Activated CD4-positive, alpha-beta T cell treated with anti-CD3 and anti-CD28 coated beads for 36 hours (primary cell): ENCODE measurements at places on chromosomes 6 and 20.

- peaks cover 73% of the 10 kb centered on the region for H3K4me1 ChIP-seq
- H3K27me3 ChIP-seq = peaks cover 3% of the 10 kb centered on the region
- H3K36me3 ChIP-seq = peaks cover 5% of the 10 kb centered on the region
- H3K4me3 ChIP-seq = no peak overlapping the region
Measured at GRCh38 chr6:137705160-137706082, 161.6 kb upstream of the TNFAIP3 start.

GRCh38 chr20:63029358-63030121 lies 22.8 kb upstream of the BHLHE23 start:
- peaks cover 19% of the 10 kb centered on the region for H3K4me1 ChIP-seq
- H3K36me3 ChIP-seq = no peaks in the 10 kb centered on the region
- peaks cover 17% of the 10 kb centered on the region for H3K27me3 ChIP-seq
- H3K4me3 ChIP-seq = no peak overlapping the region
- H3K27ac ChIP-seq = no peak overlapping the region

GRCh38 chr6:159890792-159891191 lies at the start of gene MAS1:
TSS of gene MAS1 (plus strand) at chr6:159890988. CDS start at chr6:159906956, 15,968 bp downstream.
- no peak within 1 kb of the TSS for H3K27ac ChIP-seq
- no peak within 1 kb of the TSS for H3K4me3 ChIP-seq
- DNase-seq = no peak
- no peaks in the 10 kb centered on the region for H3K4me1 ChIP-seq
- no peaks in the 10 kb centered on the region for H3K36me3 ChIP-seq
- peaks cover 32% of the 10 kb centered on the region for H3K27me3 ChIP-seq

GRCh38 chr6:39093149-39093708 lies 21.8 kb downstream of the SAYSD1 start:
- no peak overlapping the region for H3K4me3 ChIP-seq
- H3K27ac ChIP-seq = no peak overlapping the region
- H3K4me1 ChIP-seq = no peaks in the 10 kb centered on the region
- no peak for DNase-seq
- H3K36me3 ChIP-seq = no peaks in the 10 kb centered on the region

GRCh38 chr6:23910420-23910819 lies 215.6 kb upstream of the NRSN1 start:
- DNase-seq = no peak
- peaks cover 2% of the 10 kb centered on the region for H3K27me3 ChIP-seq
- no peak overlapping the region for H3K27ac ChIP-seq
- H3K4me1 ChIP-seq = no peaks in the 10 kb centered on the region
- no peak overlapping the region for H3K4me3 ChIP-seq

DNA sequence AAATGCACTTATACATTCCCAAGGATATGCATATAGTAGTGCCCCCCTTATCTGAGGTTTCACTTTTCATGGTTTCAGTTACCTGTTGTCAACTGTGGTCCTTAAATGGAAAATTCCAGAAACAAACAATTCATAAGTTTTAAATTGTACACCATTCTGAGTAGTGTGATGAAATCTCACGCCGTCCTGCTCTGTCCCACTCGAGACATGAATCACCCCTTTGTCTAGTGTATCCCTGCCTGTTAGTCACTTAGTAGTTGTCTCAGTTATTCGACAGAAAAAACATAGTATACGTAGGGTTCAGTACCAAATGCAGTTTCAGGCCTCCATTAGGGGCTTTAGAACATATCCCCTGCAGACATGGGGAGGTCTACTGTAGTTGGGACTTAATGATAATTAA lies 57.0 kb downstream of the MAP1LC3A start:
- H3K36me3 ChIP-seq = peaks cover 52% of the 10 kb centered on the region
- no peak for DNase-seq
- no peaks in the 10 kb centered on the region for H3K4me1 ChIP-seq

DNA sequence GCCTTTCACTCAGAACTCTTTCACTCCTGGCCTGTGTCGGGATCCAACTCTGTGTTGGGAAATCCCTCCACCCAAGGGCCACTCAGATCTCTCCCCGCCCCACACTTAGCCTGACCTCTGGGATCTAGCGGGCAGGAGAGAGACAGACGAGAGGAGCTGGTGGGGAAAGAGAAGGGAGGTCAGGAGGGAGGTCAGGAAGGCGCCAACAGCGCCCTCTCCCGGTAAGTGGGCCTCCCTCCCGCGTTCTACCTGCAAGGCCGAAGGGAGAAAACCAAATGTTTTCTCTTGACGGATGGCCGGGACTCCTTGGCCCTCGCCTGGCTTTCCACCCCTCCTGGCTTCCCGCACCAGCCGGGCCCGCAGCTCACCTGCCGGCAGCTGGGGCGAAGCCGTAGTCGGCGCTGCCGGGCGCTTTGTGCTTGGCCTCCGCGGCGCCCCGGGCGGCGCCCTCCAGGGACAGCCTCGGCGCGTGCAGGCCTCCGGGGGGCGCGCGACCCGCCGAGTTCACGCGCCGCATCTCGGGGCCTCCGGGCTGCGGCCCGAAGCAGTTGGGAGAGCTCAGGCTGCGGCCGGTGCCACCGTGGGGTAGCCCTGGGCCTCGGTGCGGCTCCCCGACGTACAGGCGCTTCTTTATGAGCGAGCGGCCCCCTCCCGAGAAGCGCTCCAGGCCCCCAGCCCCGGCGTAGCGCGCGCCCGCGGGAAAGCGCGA lies 38.2 kb downstream of the C6orf132 start:
- peaks cover 2% of the 10 kb centered on the region for H3K27me3 ChIP-seq
- H3K4me3 ChIP-seq = peak overlapping the region; percentile 61

DNA sequence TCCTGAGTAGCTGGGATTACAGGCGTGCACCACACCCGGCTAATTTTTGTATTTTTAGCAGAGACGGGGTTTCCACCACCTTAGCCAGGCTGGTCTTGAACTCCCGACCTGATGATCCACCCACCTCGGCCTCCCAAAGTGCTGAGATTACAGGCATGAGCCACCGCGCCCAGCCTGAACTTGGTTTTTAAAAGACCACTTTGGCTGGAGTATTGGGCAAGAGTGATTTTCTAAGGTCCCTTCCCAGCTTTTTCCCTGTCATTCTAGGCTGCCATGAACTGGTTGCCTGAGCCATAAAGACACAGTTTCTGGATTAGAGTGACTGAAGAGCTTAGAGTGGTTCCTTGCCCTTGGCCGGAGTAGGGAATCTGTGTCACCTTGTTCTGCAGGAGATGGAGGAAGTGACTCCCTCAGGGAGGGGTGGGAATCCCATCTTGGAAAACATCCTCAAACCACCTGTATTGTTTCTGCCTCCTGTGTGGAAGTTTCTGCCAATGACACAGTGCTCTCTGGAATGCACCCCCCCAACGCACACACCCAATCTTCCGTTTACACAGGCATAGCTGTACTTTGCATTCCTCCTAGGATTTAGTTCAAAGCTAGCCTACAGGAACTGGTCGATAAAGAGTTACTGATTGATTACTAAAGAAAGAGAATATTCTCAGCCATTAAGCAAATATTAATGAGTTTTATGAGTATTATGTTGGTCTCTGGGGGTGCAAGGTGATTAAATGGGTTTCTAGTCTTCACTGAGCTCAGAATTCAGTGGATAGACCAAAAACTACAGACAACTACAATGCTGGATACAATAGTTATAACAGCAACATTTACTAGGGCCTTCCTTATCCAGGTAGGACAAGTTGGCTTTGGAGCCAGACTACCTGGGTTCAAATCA lies 18.2 kb downstream of the BCL2L1 start:
- H3K36me3 ChIP-seq = peaks cover 75% of the 10 kb centered on the region
- H3K4me3 ChIP-seq = no peak overlapping the region
- no peak for DNase-seq
- H3K27me3 ChIP-seq = no peaks in the 10 kb centered on the region
- peaks cover 59% of the 10 kb centered on the region for H3K4me1 ChIP-seq

DNA sequence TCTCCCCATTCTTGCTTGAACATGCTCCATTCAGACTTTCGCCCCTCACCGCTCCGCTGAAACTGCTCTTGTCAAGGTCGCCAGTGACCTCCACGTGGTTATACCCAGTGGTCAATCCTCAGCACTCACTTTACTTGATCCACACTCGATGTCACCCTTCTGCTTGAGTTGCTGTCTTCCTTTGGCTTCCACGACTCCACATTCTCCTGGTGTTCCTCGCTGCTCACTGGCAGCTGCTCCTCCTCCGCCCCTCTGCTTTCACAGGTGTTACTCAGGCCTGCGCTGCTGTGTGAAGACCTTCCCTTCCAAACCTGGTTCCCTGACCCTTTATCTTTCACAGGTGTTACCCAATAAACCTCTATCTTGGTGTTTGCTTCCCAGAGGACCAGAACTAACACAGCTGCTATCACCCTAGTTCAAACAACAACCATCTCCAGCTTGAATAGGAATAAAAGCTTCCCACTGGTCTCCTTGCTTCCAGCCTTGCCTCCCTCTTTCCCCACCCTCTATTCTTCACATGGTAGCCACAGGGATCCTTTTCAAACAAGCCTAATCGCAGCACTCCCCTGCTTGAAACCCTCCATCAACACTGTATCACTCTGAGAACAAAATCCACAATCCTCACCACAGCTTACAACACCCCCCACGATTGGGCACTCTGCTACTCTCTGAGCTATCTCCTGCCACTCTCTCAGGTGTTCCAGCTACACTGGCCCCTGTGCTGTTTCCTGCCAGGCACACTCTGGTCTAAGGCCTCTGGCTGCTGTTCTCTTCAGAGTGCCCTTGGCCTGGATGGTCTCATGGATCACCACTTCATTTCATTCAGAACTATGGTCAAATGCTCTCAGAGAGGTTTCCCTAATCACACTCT lies 10.7 kb downstream of the PPIL1 start:
- H3K27me3 ChIP-seq = no peaks in the 10 kb centered on the region
- DNase-seq = no peak
- H3K27ac ChIP-seq = peak overlapping the region; percentile 21

DNA sequence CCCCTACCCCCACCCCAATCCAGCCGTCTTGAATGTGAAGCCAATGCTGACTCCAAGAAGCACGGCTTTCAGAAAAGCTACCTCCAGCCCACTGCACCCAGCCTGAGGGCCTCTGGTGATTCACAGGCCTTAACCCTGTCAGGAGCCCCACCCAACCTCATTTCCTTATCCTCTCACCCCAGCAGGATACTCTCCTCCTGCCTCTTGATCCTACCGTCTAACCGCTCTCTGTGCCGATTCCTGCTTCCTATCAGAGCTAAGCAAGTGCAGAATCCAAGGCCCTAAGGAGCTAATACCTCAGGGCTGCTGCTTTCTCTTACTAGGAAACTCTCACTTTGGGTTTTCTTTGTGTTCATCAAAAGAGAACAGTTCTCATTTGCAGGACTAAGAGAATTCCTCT lies 47.2 kb downstream of the TRERF1 start:
- H3K4me1 ChIP-seq = peaks cover 75% of the 10 kb centered on the region
- peak; percentile 64 for DNase-seq
- no peak overlapping the region for H3K4me3 ChIP-seq
- peak overlapping the region; percentile 65 for H3K27ac ChIP-seq
